ENCODE measurements at places on chromosomes 6 and 20.

DNA sequence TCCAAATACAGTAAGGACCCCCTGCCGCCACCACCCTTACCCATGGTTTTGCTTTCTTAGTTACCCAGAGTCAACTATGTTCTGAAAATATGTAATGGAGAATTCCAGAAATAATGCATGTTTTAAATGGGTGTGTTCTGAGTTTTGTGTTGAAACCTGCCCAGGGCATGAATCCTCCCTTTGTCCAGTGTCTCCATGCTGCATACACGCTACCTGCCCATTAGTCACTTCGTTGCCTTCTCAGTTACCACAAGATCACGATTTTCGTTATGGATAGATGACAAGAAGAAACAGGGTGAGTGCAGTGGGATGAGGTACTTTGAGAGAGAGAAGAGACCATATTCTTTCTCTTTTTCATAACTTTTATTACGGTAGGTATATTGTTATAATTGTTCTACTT lies 10.6 kb downstream of the FARS2 start:
- no peak for DNase-seq

- DNase-seq = no peak
Observed at GRCh38 chr6:24699521-24700359, 19.2 kb downstream of the C6orf62 start.

DNA sequence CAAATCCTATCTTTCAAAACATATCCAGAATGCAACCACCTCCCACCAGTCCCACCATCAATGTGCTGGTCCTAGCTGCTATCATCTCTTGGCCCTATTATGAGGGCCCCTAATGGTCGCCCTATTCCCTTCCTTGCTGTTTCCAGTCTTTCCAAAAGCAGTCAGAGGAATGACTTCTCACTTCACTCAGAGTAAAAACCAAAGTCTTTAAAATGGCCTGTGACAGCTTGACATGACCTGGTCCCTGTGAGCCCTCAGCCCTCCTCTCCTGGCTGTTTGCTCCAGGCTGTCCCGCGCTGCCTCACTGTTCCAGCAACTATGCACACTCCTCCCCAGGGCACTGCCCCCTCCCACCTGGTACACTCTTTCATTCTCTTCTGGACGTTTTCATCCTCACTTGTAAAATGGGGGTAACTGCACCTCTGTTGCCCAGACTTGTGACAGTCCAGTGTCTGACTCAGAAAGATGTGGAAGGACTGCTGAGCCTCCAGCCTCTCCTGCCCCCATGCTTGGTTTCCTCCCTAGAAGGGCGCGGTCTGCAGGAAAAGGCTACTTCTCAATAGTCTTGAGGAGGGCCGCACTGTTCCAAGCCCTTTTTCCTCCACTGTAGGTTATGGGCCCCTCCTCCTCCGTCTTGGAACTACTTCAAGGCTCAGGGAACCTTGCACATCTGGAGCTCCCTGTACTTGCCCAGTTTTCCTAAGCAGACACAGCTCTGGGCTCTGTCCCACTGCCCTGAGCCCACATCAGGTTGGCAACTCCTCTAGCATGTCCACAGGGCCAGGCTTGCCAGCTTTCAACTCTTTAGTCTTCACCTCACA lies 64.7 kb downstream of the MYH7B start:
- DNase-seq = no peak

DNA sequence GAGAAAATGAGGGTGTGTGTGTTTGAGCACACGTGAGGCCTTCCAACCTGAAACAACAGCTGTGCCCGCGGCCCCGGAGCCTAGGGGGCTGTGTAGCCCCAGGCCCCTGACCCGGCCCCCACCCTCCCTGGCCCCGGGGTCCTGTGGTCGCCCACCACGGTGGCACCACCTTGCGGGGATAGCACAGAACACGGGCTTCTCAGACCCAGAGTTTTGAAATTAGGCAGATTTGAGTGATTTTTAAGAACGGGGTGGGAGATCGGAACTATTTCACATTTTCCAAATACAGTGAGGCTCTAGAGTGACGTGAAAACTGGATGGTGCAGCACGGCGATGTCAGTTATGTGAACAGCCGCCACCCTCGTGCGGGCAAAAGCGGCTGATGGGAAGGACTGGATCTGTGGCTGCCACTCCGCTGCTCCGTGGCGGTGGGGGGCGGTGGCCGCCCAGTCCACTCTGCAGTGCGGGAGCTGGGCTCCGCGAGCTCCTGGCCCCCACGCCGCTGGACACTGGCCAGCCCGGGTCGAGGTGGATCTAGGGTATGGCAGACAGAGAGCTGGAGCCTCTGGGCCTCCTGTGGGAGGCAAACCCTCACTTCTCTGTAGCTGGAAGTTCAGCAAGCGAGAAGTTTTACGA lies 17.3 kb upstream of the BHLHE23 start:
- no peak for DNase-seq

- DNase-seq = no peak
Observed at GRCh38 chr6:81748994-81749393, 3.5 kb downstream of the TENT5A start.

DNA sequence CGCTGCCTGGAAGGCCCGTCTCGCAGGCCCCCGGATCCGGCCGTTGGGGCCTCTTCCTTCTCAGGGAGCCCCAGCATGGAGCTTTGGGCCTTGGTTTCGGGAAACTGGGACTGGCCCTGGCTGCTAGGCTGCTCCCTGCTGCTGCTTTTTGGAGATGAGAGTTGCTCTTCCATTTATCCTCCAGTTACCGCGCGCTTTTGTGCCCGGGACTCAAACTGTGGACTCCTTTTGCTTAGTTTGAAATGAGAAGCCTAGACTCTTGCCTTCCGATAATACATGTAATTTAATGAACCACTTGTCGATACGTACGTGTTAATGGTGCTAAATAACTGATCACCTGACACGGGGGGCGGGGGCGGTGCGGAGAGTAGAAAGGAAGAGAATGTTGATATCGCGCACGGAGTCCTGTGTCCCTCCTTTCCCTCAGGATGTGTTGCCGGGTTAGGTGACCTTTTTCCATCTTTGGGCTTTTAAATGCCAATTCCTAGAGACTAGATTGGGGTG lies 968 bp downstream of the PHF3 start:
- no peak for DNase-seq

DNA sequence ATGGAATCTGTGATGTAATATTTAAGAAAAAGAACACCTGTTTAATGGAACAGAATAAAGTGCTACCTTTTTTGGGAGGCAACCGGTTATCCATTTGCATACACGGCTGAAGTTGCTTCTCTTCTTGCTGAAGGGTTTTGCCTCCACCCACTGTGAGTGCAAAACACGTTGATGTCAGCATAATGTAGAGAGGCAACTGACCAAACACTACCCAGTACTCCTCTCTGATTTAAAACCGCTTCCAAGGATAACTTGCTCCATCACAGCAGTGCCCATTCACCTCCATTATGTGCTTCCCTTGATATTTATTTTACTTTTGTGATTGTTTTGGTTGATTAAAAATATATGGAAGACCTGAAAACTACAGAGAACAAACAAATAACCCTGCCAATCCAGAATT lies 1.4 kb downstream of the SLC17A1 start:
- DNase-seq = no peak

GRCh38 chr20:64033981-64034493 lies 1.9 kb upstream of the C20orf204 start:
- no peak for DNase-seq

DNA sequence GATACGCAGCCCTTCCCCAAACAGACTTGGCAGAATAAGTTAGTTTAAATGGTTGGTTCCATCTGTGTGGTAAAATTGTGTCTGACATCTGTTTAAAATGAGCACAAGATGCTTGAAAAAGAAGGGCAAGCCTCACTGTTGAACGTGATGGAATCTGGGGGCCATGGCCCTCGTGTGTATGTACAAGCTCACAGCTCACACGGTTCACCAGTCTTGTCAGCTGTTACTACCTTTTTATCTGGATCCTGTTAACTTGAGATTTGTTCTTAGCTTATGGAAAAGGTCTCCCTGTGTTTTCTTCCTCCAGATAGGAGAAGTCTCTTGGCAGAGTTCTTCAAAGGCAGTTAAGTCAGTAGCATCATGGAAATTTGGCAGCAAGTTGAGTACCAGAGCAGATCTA lies 270.6 kb downstream of the KHDC1L start:
- no peak for DNase-seq

DNA sequence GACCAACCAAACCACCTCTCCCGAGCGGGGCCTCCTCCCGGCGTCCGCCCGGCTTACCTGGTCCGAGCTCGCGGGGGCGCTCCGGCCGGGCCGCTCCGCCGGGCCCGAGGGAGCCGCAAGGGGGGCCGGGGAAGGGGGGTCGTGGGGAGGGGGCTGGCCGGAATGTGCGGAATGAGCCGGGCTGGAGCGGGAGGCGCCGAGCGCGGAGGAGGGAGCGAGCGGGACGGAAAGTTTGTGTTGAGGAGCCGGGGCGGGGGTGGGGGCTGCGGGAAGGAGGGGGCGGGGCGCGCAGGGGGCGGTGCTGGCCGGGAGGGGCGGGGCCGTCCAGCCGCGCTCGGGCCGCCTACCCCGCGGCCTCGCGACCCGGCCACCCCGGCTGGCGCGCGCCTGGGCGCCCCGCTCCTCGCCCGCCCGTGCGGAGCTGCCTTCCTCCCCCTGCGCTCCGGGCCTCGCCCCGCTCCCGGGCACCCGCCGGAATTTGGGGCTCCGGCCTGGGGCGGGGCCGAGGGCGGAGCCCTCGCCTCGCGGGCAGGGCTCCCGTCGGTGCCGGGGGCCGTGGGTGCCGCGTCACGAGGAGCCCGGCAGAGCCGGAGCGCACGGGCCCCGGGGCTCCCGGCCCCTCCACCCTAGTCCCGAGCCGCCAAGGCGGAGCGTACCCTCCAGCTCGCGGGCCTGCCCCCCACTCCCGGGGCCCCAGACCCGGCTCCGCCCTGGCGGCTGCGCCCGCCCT lies at the start of gene TEAD3:
Gene TEAD3, minus strand, starts transcription at position 239 of the 730 bp plus-strand sequence.
- no peak for DNase-seq

GRCh38 chr6:108797951-108798669 lies 50.1 kb upstream of the ARMC2 start:
- no peak for DNase-seq
